Mesenchymal stem cell (in vitro differentiated cells and primary cell): ENCODE measurements at places on chromosomes 13 and 19.
A peak's percentile ranks its signal among the peaks of the same experiment; 100 is the strongest.

- DNase-seq: no peak
Observed at GRCh38 chr13:61142506-61142905, 273.1 kb downstream of the PCDH20 start.

GRCh38 chr19:47156861-47157430 lies 26.3 kb downstream of the SAE1 start:
- DNase-seq: peak; percentile 81

GRCh38 chr19:40744554-40745401 lies 5.5 kb downstream of the ACTMAP start:
- DNase-seq: peak; percentile 47

DNA sequence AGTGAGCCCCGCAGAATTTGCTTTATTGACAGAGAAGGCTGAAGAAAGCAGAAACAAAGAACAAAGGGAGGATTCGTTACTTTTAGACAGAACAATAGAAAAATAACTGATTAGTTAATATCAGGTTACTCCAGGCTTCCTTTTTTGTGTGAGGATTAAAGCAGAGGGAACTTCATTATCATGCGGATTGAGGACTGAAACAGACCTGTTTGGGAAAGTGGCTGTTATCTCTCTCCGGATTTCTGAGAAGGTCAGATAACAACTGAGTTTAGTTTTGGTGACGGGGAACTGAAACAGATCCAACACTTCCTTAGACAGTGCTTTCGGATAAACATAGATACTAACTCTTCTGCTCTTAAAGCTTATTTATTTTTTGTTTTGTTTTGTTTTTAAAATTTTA lies 246.4 kb upstream of the ZNF507 start:
- DNase-seq: no peak

- DNase-seq: no peak
Observed at GRCh38 chr19:2579678-2580280, 103.9 kb downstream of the GADD45B start.

- no peak for DNase-seq
Observed at GRCh38 chr19:33763633-33764371, 32.9 kb upstream of the KCTD15 start.

DNA sequence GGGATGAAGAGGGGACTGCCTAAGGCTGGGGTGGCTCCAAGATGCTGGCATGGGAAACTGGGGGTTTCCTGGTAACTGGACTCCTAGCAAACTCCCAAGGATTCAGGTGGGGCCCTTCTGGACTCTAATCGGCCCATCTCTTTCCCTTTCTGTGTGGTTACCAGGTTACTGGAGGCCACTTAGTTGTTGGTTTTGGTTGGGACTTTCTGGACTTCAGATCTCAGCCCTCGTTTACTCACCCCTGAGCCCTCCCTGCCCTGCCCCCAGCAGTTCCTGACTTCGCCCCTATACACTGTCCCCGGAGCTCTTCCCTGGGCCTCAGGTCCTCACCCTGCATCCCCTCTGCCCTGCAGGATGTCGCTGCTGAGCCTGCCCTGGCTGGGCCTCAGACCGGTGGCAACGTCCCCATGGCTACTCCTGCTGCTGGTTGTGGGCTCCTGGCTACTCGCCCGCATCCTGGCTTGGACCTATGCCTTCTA lies 328 bp downstream of the CYP4F12 start:
- no peak for DNase-seq

- no peak for DNase-seq
Observed at GRCh38 chr19:5881543-5882299, 11.4 kb upstream of the FUT5 start.

- DNase-seq: no peak
Observed at GRCh38 chr13:37918751-37919150, 49.2 kb upstream of the TRPC4 start.

- no peak for DNase-seq
Observed at GRCh38 chr13:41970918-41971317, 10.0 kb upstream of the VWA8 start.

GRCh38 chr19:30512176-30513081 lies 140.2 kb downstream of the ZNF536 start:
- no peak for DNase-seq

GRCh38 chr13:98582947-98583346 lies 6.0 kb upstream of the STK24 start:
- DNase-seq: no peak

DNA sequence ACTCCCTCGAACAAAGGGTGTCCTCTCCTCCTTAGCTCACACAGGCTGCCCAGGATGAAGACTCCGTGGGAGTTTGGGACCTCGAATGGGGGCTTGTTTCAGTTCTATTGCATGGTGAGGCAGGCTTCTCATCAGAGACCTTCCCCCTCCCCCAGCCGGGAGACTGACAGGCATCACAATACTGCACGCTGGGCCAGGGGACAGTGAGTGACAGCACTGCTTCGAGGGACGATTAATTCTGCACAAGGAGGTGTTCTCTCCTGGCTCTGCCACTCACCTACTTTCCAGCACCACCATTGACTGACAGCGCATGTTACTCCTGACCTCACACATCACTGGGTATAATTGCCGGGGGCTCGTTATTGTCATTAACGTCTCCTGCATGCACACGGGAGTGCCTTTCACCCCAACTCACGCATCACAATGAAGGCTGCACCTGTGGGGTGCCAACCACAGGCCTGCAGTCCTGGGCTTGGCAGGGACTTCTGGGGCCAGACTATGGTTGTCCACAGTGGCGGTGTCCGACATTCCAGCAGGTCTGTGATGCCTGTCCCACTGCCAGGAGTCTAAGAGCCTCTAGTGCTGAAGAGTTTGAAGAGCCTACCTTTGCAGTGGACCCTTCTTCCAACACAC lies 412.2 kb upstream of the TSHZ3 start:
- DNase-seq: no peak
